Activated naive CD8-positive, alpha-beta T cell treated with anti-CD3 and anti-CD28 coated beads for 36 hours (primary cell): ENCODE measurements at places on chromosomes 6 and 20. TPM values are rescaled to one million over a fixed set of nuclear protein-coding genes. Genes with fewer than 3 reads are reported as not detected.

GRCh38 chr6:31821301-31822035 lies 6.1 kb upstream of the HSPA1B start:
- peak; percentile 71 for DNase-seq

DNA sequence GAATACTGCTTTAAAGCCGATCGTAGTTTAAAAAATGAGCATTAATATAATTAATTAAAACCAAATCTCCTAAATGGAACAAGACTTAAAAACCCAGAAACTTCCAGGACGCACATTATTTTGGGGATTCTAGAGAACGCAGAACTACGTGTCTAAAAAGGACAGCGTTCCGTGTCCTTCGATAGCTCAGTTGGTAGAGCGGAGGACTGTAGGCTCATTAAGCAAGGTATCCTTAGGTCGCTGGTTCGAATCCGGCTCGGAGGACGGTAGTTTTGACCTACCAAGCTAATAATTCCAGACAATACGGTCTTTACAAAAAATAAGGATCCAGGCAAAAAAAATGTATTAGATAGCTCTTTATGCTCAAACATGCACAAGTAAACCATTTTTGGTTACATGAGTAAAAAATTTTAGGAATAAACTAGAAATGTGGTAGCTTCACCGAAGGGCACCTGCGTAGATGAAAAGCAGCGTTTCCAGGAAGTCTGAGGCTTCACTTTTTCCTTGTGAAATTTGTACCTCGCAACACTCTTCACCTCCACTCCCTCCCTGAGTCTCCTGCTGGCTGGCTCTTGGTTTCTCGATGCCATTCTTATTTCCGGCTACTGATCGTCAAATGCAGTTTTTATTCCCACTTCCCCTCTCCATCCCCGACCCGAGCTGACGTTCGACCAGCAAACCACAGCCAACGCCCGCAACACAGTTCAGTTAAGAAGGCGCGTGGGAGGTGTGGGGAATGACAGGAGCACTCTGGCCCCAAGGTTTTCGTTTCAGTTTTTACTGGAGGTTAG lies 19.6 kb upstream of the ABT1 start:
- DNase-seq = peak; percentile 81

- no peak for DNase-seq
Measured at GRCh38 chr6:159953091-159953601, 15.7 kb upstream of the IGF2R start.

DNA sequence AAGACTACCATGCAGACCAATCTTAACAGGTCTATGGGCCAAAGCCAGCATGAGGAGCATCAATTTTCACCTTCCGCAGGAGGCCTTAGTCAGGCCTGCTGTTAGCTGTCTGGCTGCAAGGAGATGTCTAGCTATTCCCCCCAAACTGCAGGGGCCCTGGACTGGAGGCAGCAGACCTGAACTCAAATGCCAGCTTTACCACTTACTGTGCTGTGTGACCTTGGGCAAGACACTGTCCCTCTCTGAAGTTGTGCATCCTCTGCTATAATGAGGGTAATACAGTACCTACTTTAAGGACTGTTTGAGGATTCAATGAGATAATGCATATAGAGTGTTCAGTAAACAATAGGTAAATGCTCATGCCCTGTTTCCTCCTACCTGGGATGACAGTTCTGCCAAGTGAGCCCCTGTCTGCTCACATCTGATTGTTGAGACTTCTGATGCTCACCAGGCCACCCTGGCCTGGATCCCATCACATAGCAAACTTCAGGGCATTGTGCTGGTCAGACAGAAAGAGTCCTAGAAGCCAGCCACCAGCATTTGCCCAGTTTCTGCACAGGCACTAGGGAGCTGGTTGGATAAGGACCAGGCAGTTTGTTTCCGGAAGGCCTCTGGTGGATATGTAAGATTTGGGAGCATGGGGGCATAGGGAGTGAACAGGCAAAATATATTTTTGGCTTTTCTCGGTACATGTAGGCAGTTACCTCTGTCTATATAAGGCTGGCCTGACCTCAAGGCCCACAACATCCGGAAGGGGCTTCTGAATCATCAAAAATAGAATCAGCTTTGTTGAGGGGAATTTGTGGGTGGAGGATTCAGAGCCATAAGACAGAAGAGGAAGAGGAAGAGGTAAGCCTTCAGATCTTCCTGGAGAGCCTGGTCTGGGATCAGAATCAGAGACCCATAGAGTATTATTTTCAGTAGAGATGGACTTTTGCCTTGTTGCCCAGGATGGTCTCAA lies 2.3 kb upstream of the OCSTAMP start:
- DNase-seq = peak; percentile 61

DNA sequence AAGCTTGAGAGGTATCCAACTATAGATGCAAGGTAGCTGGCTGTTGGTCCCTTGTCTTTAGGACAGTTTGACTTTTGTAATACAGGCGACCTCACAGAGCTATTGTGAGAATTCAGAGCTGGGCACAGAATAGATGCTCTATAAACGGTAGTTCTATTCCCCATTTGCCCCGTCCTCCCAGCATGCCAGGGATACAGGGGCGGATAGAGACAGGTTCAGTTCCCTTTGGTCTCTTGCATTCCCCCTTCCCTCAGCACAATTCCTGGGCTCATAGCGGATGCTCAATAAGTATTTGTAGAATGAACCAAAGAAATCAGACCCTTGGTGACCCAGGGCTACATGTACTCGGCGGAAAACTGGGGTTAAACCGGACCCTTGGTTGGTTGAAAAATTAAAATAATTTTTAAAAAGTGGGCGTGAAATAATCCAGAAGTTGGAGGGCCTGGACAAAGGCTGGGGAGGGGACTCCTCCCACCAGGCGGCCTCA lies 707 bp upstream of the TOP1 start:
- DNase-seq = no peak

DNA sequence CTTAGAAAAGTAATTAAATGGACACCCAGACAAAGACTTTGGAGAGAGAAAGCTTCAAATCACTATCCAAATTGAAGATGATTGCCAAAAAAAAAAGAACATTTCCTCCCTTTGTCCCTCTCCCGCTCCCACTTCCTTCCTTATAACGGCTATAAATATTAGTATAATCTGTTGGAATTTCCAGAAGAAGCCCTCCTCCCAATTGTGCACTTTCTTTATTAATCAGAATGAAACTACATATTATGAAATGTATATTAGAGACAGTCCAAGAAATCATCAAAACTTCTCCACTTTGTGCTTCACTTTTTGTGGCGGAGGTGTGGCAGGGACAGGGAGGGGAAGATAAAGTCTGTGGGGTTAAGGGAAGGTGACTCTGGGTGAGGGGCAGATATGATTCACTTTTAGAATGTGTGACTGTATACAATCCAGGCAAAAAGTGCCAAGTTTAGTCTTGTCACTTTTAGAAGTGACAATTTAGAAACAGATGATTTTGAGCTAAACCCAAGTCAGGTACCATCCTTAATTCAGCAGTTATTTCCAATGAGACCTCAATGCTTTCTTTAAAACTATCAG lies 195.0 kb upstream of the MARCKS start:
- no peak for DNase-seq

DNA sequence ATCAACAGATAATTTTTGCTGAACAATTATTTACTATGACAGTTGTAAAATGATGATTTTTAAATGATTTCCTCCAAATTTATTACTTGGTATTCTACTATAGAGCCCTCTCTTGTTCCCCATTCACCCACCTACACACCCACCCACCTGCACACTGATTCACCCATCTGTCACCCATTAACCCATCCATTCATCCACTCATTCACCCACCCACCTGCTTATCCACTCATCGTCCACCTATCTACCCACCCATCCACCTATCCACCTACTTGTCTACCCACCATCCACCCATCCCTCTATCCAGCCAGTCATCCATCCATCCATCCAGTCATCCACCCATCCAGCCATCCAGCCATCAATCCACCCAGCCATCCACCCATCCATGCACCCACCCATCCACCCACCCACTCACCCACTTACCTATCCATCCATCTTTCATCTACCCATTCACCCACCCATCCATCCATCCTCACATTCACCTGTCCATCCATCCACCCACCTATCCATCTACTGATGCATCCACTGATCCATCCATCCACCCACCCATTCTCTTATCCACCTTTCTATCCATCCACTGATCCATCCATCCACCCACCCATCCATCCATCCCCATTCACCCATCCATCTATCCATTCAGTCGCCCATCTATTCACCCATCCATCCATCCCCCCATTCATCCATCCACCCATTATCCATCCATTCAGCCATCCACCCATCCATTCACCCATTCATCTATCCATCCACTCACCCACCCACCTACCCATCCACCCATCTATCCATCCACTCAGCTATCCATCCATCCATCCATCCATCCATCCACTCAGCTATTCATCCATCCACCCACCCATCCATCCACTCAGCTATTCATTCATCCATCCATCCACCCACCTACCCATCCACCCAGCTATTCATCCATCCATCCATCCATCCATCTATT lies 72.0 kb downstream of the SYNJ2 start:
- no peak for DNase-seq

DNA sequence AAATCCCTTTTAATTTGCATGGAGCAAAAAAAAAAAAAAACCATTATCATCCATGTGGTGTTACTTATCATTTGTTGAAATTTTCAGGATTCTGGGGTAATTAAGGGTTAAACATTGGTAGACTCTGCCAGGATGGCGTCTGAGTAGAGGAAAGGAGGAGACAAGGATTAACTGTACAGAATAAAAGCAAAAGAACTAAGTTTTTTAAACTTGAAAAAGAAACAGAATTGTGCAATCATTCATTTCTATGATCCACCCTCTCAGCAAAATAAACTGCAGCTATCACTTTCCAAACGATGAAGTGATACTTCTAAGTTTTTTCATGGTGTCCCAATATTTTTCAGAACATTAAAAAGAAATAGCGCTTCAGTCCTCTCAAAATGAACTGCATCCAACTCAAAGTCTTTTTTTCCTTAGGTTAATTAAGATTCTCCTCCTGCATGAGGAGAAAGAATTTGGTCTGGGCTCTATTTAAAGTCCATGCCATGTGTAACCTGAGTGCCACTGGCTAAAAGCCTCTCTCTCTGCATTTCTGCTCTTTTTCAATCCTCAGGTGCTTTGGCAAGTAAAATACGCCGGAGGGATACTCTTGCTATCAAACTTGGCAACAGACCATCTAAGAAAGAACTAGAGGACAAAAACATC lies 69.5 kb upstream of the LTV1 start:
- DNase-seq = no peak

DNA sequence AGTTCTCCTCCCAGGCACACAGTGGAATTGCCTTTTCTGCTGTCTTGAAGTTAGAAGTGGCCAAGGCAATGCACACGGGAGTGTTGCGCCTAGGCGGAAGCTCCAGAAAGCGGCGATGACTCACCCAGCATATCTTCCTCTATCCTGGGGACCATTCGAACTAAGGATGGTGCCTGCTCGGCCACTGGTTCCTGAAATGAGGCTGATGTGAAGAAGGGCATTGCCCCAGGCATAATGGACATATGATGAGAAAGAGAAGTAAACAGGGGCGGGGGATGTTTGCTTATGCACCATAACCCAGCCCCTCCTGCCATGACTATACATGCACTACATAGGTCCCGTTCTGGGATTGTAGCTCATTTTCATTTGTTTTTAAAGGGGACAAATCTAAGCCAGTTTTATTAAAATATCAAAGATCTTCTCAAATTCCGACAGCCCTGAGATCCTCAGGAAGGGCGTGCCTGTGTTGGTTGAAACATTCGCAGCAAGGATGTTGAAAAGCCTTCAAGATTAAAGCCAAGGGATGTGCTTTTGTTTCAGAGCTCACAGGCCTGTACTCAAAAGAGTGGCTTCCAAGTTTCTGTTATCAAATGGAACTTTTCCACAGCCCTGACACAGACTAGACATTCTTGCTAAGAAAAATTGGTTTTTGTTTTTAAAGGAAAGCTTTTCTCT lies 218.5 kb downstream of the LY86 start:
- no peak for DNase-seq

DNA sequence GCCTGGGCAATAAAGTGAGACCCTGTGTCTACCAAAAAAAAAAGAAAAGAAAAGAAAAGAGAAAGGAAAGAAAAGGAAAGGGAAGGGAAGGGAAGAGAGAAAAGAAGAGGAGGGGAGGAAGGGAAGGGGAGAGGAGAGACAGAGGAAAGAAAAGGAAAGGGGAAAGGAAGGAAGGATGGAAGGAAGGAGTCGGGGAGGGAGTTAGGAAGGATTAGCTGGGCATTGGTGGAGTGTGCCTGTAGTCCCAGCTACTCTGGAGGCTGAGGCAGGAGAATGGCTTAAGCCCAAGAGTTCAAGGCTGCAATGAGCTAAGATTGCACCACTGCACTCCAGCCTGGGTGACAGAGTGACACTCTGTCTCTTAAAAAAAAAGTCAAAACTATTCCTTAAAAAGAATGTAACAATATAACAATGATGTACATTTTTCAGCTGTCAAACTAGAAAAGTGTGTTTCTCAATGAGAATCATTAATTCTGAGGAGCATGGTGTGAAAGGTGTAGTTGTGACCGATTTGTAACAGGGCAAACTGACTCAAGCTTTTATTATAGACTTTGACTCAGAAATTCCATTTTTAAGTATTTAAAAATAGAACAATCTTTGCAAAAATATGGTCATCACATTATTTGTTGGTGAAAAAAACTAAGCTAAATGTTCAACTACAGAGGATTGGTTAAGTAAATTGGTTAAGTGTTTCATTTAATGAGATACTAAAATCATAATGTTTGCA lies 14.7 kb downstream of the SNRPB start:
- no peak for DNase-seq

DNA sequence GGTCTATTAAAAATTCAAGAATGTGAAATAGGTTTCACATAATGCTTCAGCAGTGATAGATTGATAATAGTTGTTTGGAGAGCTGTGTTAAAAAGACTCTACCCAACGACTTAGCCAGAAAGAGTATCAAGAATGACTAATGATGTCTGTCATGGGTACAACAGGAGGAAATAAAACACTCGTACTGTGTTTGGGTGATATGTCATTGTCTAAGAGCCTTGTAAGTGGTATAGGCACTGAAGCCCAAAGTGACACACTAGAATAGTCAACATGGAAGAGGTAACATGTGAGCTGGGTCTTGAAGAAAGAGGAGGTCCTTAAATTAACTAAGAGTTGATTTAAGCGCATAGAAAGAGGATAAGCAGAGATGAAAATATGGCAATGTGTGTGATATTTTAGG lies 471.8 kb upstream of the MAN1A1 start:
- DNase-seq = no peak

DNA sequence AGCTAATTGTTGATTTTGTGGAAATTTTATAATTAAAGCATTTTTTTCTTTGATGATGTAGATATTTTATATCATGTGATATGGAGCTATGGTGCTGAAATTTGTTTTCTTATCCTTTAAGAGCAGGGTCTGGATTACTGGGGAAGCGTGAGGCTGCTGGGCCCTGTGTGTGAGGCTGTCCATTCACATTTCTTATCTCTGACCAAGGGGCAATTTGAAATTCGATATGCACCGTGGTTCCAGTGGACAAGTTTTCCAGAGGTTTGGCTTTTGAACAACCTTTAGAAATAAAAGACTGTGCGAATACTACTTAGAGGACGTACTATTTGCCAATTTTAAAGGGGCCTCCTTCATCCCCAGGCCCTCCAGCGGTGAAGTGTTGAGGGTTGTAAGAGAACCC lies 3.7 kb downstream of the ERMARD start:
- DNase-seq = no peak

GRCh38 chr20:50273601-50274491 lies 83.2 kb downstream of the CEBPB start:
- DNase-seq = no peak

OPRM1 gene
- not detected for total RNA-seq

RALGAPA2 gene
- total RNA-seq = 15.6 TPM

YTHDF1 gene
- 47.4 TPM for total RNA-seq
